Central memory CD4-positive, alpha-beta T cell (primary cell): ENCODE measurements at places on chromosomes 7 and 10.

- DNase-seq = no peak
Measured at GRCh38 chr7:149637911-149638565, 135.3 kb downstream of the ZNF467 start.

DNA sequence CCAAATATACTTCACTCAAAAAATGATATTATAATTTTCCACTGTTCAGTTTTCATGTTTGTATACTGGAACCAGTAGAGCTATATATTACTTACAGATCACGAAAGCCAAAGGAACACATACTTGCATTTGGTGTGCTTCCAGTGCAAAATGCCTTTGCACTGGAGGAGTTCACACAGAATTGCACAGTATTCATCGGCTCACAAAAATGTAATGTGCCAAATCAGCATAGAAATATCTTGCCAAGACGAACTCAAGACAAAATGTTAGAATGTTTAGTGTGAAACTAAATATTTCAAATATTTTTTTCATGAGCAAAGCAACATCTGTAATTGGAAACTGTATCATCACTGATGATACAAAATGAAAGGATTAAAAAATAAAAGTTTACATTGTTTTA is 646.2 kb upstream of the SEMA3D start:
- DNase-seq = no peak

DNA sequence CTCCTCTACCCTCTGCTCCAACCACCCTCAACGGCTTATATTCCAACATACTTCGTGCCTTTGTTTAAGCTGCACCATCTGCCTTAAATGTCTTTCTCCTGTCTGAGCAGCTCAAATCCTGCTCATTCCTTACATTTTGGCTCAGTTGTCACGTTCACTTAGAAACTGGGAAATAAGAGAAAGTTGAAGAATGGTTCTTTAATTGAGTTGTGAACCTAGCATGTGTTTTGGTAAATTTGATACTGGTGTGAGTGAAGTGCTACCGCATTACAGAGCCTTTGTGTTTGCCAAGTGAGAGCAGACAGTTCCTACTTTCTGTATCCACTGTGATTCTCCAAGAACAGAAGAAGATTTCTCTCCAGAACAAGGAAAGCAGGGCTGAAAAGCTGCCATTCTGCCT is 54.3 kb downstream of the EPDR1 start:
- no peak for DNase-seq

GRCh38 chr7:80244206-80244916 is 109.7 kb downstream of the GNAI1 start:
- DNase-seq = no peak

DNA sequence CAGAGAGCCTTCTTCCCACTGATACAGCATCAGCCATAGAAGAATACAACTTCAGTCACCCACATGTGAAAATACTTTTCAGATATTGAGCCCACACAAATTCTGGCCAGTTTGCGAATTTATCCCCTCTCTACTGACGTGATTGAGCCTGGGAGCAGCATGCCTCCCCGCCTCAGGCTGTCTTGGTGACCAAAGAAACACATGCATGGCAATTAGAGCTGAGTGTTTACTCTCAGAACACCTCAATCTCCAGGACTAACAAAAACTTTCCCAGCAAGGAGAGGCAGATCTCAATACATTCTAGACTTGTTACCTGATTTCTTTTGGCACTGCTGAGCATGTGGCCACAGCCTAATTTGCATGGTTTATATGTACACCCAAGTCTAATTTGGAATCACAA is 122.5 kb downstream of the TMEM26 start:
- DNase-seq = no peak

- DNase-seq = no peak
Measured at GRCh38 chr10:3473271-3473670, 300.7 kb upstream of the PITRM1 start.

DNA sequence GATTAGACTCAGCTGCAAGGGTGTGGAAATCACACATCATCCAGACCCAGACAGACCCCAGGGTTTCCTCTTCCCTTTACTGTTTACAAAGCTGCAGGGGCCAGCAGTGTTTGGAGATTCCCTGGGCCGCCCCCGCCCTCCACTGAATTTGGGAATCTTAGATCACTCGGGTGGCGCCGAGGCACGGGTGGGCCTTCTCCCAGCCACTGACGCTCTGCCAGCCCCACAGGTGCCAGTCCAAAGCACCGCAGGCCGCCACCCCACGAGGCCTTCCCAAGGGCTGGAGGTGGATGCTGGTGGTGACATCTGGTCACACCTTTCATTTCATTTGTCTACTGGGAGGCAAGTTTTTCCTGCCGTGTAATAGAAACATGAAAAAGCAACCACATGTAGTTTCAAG is 439.4 kb upstream of the FOXK1 start:
- DNase-seq = no peak

DNA sequence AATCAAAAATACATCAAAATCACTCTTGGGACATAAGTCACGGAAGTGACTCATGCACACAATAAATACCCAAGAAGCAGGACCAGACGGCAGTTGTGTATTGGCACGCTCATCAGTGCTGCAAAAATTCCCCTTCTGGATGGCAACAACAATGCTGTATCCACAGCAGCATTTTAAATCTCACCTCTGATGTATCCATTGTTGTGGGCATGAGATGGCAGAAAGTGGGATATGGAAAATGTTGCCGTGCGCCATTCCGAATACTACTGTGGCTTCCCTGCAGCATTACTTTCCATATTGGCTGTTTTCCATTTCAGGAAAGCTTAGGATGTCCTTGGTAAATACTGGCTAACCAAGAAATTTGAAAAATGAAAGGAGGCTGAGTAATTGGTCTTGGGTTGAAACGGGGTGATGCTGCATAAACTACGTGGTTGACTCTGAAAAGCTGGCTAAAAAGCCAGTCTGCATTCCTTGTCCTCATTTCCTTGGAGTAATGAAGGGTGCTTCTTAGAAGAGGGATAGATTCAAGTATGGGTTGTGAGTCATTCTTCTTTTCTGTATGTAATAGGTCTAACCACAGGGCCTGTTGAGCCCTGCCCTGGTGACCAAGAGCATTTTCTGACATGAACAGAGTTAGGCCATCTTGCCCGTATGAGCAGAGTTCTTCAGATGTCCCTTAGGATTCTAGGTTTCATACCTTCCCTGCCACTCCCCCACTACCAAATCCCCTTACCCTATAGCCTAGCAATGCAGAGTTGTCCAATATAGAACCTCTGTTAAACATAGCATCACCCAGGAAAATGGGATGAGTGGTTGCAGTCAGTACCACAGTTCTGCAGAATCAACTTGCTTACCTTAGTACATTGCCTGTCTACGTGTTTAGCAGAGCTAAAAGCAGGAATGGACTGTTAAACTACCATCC is 36.3 kb upstream of the TOMM7 start:
- DNase-seq = no peak

DNA sequence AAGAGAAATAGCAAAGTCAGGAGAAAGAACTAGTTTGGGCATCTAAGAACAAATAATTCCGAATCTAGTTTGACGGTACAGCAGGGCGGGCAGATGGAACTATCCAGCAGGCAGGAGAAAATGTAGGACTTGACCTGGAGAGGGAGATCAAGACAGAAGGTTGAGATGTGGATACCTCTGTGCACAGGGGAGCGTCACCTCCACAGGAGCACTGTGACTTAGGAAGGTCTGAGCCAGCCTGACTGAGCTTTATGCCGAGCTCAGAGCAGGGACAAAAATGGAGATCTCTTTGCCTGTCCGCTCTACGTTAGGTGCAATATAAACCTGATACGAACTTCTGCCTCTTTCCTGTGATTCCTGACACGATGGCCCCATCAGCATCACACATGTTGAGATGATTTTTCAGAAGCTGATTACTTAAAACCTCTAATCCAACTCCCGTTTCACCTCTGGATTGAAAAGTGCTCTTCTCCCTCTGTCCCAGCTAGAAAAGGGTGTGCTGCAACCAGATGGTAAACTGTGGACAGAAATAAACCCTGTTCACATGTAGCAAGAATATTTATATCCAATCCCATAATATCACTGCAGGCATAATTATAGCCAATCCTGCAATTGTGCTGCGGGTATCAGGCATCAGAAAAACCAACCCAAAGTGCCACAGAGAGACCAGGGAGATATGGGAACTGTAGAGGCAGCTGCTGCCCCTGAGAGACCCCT is 13.6 kb upstream of the SORBS1 start:
- no peak for DNase-seq

DNA sequence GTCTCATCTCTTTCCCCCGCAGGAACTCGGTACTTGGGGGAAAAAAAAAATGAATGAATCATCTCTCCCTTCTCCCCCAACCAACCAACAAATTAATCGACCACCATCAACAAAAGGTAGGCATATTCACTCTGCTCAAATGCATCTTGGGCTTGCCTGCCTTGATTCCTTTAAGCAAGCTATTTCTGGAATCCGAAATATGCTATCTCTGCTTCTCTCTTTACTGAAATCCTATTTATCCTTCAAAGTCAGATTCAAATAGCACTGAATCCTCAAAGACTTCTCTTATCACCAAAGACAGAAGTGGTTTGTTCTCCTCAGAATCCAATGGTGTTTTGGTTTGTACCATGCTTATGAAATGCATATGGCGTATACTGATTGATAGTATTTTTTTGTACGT is 49.6 kb upstream of the TPK1 start:
- no peak for DNase-seq

DNA sequence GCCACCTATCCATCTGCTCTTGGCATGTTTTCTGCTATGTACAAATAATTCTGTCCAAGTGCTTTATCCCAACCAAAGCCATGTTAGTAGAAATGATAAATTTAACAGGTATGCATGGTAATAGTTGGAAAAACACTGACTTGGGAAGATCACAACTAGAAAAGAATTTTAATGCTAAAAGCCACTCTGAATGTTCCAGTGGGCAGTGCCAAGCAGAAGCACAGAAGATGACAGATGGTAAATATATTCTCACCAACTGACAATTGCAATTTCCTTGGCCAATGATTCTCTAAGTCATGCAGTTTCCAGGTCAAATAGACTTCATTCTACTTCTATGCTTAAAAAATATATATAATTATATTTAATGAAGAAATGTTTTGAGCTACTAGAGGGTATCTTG is 83.6 kb upstream of the SEMA3C start:
- no peak for DNase-seq

- DNase-seq = no peak
Measured at GRCh38 chr7:27873981-27874957, 134.3 kb downstream of the TAX1BP1 start.

- no peak for DNase-seq
Measured at GRCh38 chr7:94043299-94043698, 39.1 kb upstream of the BET1 start.

GRCh38 chr10:83954193-83954799 is 185.0 kb upstream of the GHITM start:
- DNase-seq = no peak

GRCh38 chr10:126930131-126930882 is 25.1 kb downstream of the DOCK1 start:
- no peak for DNase-seq

GRCh38 chr7:157204134-157204533 is 65.4 kb downstream of the UBE3C start:
- DNase-seq = no peak

GRCh38 chr10:98910048-98910447 is 325.6 kb downstream of the HPSE2 start:
- DNase-seq = no peak

GRCh38 chr7:113392841-113393540 is 274.6 kb upstream of the SMIM30 start:
- DNase-seq = no peak

DNA sequence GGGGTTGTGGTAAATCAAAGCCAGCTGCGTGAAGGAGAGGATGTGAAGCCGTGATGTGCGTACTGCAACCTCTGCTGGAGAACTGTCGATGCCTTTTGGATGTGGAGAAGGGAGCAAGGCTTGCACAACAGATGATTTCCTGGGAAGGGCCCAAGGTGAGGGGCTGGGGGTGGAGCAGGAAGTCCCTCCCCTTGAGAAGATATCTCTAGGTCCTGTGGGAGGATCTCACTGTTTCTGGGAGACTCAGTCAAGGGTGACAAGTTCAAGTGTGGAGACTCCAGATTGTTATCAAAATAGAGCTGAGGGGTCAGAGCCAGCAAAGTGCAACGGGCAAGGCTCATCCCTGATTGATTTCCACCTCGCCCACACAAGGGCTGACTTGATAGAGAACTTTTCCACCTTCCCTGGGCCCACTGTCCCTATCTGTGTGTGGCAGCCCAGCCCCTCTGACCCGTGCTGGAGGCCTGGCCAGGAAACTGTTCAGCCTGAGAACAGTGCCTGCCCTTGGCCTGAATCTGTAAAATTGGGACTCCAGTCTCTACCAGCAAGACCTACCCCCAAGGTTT is 55.0 kb downstream of the COL13A1 start:
- DNase-seq = no peak

- peak; percentile 65 for DNase-seq
Measured at GRCh38 chr7:150756858-150757257, 19.6 kb downstream of the GIMAP5 start.

DNA sequence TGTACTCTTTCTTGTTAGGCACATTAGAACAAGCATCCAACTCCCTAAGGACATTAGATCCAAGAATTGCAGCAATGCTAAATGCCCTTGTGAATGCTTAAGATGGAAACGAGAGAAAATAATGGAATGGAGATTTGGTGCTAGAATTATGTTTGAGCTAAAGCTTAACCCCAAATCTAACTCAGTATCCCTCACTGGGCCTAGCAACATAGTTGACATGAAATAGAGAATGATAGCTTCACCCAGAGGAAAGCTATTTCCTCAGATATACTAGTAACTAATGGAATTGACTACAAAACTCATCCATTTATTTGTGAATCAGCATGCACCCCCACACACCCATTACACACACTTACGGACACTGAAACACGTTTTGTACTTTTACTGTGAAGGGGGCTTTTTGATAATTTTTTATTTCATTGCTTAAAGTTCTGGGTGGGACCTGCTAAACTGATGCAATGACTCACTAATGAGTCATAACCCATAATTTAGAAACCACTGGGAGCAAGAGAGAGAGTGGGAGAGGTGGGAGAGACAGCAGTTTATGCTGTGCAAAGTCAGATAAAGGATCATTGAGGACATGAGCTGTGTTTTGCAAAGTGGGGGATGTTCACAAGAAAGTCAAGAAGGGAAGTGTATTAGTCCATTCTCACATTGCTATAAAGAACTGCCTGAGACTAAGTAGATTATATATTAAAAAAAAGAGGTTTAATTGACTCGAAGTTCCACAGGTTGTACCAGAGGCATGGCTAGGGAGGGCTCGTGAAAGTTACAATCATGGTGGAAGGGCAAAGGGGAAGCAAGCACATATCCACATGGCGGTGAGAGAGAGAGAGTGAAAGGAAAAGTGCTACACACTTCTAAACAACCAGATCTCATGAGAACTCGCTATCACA is 382.7 kb downstream of the SFMBT2 start:
- no peak for DNase-seq

GRCh38 chr10:117472872-117473271 is 69.7 kb upstream of the EMX2 start:
- DNase-seq = no peak

- no peak for DNase-seq
Measured at GRCh38 chr10:21978191-21978862, 25.2 kb downstream of the DNAJC1 start.

GRCh38 chr10:86744067-86744725 is 12.2 kb upstream of the BMPR1A start:
- DNase-seq = no peak
